ENCODE measurements at places on chromosomes 4 and X.

GRCh38 chrX:100409610-100410590 is at the start of gene PCDH19:
Gene PCDH19, minus strand, starts transcription at chrX:100410273. Its CDS starts 1,676 bp downstream, at chrX:100408597.
- H3K27me3 ChIP-seq, result peaks cover 90% of the 10 kb centered on the region
- H3K4me1 ChIP-seq, result peaks cover 2% of the 10 kb centered on the region
- H3K36me3 ChIP-seq, result peaks cover 2% of the 10 kb centered on the region
- peak within 1 kb of the TSS; percentile 49 for H3K4me3 ChIP-seq

DNA sequence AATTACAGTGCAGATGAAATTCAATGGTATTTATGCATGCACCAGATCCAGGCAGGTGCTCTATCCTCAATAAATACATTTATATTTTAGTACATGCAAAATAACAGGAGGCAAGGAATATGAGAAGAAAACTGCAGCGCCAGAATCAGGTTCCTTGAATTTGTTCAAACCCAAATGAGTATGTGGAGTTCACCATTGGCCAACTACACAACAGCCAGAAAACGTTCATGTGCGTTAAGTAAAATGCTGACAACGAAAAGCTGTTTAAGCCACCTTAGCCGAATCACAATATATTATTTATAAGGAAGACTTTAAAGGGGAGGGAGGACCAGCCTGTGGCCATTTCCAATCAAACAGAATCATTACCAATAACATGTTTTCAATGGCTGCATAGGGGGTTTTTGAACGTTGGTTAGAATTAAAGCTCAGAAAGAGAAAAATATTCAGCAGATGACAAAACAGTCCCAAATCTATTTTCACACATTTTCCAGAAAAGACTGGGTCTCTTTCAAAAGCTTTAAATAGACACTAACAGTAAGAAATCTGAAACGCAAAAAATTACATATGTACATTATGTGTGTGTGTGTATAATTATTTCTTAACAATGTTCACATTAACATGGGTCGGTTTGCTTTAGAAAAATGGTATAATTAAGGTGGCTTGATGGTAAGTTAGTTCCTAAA is 171.9 kb downstream of the LDB2 start:
- no peaks in the 10 kb centered on the region for H3K36me3 ChIP-seq
- no peak overlapping the region for H3K4me3 ChIP-seq
- H3K27me3 ChIP-seq, result no peaks in the 10 kb centered on the region
- no peak for DNase-seq

DNA sequence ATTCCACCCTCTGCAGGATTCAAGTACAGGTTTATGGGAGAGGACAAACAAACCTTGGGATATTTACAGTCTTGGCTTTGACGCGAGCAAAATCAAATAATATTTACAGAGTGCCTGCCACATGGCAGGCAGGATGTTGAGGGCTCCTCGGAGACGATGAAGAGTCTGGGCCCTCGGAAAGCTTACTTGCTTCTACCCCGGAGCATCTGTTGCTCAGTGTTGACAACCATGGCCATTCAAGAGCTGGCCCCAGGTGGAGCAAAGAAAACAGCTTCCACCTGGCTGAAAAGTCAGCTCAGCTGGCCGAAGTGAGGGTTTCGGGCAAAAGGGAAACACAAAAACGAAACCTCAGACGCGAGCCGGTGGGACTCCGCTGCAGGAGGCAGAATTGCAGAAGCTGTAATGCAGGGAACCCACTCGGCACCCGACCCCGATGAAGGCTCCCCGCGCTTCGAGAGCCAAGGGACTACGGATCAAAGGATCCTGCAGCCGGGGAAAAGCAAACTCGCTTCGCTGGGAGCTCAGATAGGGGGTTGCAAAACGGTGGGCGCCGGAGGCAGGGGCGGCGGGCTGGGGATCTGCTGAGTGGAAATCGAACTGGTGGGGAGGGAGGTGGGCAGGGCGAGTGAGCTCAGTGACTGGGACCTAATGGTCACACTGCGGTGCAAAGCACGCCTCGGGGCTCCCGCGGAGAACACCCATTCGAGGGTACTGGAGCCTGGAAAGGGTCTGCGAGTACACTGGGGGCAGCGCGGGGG is 805 bp downstream of the ATP8A1 start:
- peaks cover 33% of the 10 kb centered on the region for H3K36me3 ChIP-seq
- H3K4me3 ChIP-seq, result peak overlapping the region; percentile 91
- DNase-seq, result peak; percentile 67
- peaks cover 41% of the 10 kb centered on the region for H3K4me1 ChIP-seq
- H3K27me3 ChIP-seq, result no peaks in the 10 kb centered on the region

GRCh38 chr4:74896595-74896994 is 36.3 kb upstream of the PARM1 start:
- no peak overlapping the region for H3K27ac ChIP-seq
- H3K4me1 ChIP-seq, result no peaks in the 10 kb centered on the region
- H3K36me3 ChIP-seq, result no peaks in the 10 kb centered on the region
- no peak for DNase-seq
- no peaks in the 10 kb centered on the region for H3K27me3 ChIP-seq

- H3K27me3 ChIP-seq, result peaks cover 11% of the 10 kb centered on the region
- no peak for DNase-seq
- H3K27ac ChIP-seq, result no peak overlapping the region
- H3K4me3 ChIP-seq, result no peak overlapping the region
- peaks cover 7% of the 10 kb centered on the region for H3K4me1 ChIP-seq
Measured at GRCh38 chr4:5874811-5875449, 18.0 kb downstream of the CRMP1 start.

DNA sequence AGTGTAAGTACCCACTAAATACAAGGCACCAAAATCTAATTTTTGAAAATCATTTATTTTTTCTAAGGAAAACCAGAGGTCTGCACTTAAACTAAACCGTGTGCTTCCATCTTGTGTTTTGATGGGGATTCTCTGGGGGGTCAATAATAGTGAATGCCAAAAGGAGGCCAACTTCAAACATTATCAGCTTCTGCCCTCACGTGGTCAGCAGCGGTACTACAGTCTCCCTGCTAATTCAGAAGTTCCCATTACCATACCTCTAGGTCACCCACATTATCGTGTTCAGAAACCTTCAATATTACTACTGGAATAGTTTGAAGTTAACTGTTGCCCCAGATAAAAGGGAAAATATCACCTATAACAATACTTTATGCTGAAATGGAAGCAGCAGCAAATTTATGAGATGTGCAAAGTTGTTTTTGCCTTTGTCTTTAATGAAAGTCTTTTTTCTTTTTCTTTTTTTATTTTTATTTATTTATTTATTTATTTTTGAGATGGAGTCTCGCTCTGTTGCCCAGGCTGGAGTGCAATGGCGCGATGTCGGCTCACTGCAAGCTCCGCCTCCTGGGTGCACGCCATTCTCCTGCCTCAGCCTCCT is 17.3 kb downstream of the CTPS2 start:
- no peaks in the 10 kb centered on the region for H3K36me3 ChIP-seq
- H3K4me3 ChIP-seq, result no peak overlapping the region
- no peaks in the 10 kb centered on the region for H3K27me3 ChIP-seq
- H3K4me1 ChIP-seq, result peaks cover 2% of the 10 kb centered on the region
- DNase-seq, result peak; percentile 65
- H3K27ac ChIP-seq, result no peak overlapping the region

GRCh38 chr4:68460085-68460484 is 12.8 kb downstream of the TMPRSS11E start:
- no peaks in the 10 kb centered on the region for H3K4me1 ChIP-seq
- no peak overlapping the region for H3K4me3 ChIP-seq
- DNase-seq, result no peak
- no peaks in the 10 kb centered on the region for H3K27me3 ChIP-seq
- no peaks in the 10 kb centered on the region for H3K36me3 ChIP-seq
- H3K27ac ChIP-seq, result no peak overlapping the region

DNA sequence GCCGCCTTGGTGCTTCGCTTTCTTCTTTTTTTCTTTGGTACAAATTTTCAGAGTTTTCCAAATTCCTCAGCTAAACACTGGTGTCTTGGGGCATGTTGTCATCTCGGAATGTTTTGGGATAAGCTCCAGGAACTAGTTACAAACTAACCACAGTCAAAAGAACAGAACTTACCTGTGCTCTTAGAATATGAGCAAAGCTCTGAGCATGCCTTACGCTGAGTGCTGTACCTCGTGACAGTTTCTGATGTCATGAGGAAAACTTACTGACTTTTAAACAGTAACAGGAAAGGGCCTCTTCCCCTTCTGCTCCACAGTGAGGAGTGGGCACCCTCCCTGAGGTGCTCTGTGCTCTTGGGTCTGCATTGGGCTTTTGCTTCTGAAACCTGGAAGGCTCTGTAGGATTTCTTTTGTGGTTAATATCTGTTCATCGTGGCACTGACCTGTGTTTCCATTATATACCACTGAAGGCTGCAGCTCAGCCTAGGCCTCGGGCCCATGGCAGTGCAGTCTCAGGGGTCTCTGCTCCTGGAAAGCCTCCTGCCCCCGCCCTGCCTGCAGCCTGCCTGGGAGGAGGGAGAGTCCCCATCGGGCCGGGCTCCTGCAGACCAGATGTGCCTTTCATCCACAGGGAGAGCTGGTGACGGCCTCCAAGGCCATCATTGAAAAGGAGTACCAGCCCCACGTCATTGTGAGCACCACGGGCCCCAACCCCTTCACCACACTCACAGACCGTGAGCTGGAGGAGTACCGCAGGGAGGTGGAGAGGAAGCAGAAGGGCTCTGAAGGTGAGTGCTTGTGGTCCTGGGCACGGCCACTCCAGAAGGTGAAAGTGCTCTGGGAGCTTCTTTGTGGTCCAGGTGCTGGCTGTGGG is 48.7 kb downstream of the NOP14 start:
- H3K4me3 ChIP-seq, result no peak overlapping the region
- H3K36me3 ChIP-seq, result peaks cover 76% of the 10 kb centered on the region
- no peak for DNase-seq
- H3K27ac ChIP-seq, result peak overlapping the region; percentile 33
- H3K4me1 ChIP-seq, result peaks cover 14% of the 10 kb centered on the region
